Hindlimb muscle (tissue), 1 donor: ENCODE measurements at places on chromosomes 13 and 19.
A peak's percentile ranks its signal among the peaks of the same experiment; 100 is the strongest.

DNA sequence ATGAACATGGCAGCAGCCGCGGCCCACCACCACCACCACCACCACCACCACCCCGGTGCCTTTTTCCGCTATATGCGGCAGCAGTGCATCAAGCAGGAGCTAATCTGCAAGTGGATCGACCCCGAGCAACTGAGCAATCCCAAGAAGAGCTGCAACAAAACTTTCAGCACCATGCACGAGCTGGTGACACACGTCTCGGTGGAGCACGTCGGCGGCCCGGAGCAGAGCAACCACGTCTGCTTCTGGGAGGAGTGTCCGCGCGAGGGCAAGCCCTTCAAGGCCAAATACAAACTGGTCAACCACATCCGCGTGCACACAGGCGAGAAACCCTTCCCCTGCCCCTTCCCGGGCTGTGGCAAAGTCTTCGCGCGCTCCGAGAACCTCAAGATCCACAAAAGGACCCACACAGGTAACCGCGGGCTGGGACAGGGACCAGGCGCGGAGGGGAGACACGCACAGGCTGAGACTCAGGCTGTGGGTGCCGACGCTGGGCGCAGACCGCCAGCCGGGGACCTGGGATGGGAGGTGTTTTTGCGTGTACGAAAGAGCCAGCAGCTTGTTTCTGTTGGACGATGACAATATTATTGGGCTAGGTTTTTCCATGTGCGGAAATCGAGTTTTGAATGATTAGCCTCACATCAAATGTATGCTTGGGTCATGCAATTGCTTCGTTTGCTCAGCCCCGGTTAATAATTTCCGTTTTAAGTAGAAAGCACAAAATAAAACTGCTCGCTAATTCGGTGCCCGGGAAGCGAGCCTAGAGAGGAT is 1.3 kb downstream of the ZIC2 start:
- no peak for DNase-seq

GRCh38 chr19:40304306-40304705 is 19.2 kb upstream of the AKT2 start:
- DNase-seq = no peak

DNA sequence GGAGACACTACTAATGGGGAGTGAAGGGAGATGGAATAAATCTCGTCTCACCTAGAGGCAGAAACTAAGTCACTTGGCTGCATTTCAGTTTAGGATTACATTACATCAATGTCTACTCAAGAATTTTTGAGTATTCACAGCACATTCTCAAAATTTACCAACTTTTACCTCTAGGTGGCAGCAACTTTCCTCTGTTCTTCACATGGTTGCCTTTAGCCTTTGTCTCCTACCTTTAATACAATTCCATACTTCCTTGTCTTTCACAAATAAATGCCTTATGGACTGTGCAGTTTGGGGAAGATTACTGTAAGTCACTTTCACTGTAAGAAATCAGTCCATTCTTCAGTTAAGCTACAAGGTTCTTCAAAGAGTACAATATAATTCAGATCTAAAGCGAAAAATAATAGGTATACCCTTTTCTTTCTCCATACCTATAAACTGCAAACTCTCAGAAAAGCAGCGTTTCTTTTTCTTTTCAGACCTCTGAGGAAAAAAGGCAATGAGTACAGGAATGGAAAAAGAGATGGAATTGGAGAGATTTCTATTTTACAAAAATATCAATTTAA is 379.4 kb downstream of the KLF12 start:
- peak; percentile 78 for DNase-seq

DNA sequence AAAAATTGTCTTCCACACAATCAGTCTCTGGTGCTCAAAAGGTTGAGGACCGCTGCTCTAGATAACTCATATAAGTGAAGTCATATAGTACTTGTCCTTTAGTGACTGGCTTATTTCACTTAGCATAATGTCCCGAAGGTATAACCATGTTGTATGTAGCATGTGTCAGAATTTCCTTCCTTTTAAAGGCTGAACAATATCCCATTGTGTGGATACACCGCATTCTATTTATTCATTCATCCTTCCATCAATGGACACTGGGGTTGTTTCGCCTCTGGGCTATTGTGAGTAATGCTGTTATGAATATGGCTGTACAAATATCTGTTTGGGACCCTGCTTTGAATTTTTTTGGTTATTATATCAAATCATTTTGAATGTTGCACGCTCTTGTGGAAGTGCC is 4.6 kb upstream of the LYPD5 start:
- no peak for DNase-seq

GRCh38 chr13:105200181-105200580 is 1335.3 kb downstream of the EFNB2 start:
- no peak for DNase-seq

- no peak for DNase-seq
Measured at GRCh38 chr13:26406791-26407190, 150.7 kb upstream of the WASF3 start.

DNA sequence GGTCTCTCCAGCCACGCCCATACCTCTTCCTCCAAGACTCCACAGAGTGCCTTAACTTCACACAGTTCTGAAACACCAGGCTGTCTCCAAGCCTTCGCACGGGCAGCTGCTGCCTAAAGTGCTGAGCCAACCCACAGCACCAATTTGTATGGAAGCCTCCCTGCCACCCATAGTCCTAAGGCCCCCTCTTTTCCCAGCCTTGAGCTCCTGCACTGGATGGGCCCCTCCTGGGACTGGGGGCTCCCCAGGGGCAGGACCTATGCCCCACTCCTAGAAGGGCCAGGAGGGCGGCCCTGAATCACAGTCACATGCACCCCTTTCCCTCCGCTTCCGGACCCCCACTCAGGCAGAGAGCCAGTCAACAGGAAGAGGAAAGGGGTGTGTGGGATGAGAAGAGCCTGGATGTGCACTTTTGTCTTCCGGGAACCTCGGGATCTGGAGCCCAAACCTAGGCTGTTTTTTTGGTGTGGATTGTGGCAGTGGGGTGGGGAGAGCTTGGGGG is 5.1 kb upstream of the FCER2 start:
- no peak for DNase-seq

GRCh38 chr13:47038188-47038587 is 141.3 kb upstream of the HTR2A start:
- no peak for DNase-seq

GRCh38 chr19:7652061-7652641 is 15.2 kb downstream of the STXBP2 start:
- DNase-seq = peak; percentile 80

DNA sequence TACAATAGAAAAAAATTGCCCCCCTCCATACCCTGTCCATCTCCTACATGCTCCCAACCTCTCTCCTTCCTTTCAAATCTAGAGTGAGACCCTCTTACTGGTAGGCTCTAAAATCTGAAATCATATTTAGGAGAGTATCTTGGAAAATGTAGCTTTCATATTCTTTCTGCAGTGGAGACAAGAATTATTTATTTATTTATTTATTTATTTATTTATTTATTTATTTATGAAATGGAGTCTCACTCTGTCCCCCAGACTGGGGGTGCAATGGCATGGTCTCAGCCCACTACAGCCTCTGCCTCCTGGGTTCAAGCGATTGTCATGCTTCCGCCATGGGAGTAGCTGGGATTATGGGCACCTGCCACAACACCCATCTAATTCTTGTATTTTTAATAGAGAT is 174.1 kb upstream of the MYO16 start:
- DNase-seq = no peak

GRCh38 chr13:102399791-102400674 is 1.8 kb downstream of the FGF14 start:
- DNase-seq = no peak

DNA sequence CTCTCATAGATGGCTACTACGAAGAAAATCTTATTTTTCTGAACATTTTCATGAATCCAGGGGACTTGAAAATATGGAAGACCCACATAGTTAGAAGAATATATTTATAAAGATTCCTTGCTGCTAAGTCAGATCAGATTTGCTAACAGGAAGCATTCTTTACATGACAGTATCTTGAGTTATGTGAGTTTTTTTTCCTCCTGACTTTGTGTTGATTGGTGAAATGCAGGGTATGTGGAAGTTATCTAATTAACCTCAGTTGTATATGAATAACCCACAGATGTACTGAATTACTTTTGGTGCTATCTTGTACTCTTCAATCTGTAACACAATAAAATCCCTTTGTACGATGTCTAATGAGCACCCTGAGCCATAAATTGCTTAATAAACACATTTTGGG is 53.8 kb downstream of the ESD start:
- DNase-seq = no peak

GRCh38 chr13:96781141-96781540 is 213.1 kb downstream of the OXGR1 start:
- DNase-seq = no peak

DNA sequence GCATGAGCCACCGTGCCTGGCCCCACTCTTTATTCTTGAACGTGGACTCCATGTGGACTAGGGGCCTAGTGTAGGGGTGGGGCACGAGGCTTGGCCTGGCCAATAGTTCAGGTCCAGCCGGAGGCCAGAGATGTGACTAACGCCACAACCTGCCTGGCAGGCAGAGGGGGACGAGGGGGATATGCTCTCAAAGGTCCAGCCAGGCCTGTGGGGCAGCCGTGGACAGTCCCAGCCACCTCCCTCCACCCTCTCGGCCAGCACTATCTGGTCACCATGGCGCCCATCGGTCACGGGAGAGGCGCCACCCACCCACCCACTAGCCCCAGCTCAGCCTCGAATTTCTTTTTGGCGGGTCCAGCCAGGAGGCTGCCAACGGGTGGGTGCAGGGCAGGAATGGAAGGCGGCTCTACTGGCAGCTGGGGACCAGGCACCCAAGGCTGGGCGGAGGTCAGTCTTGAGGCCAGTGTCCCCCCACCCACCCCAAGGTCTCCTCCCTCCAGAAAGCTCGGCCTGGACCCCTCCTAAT is 2.2 kb upstream of the CERS1 start:
- DNase-seq = no peak

GRCh38 chr13:35672611-35673010 is 196.1 kb upstream of the MAB21L1 start:
- no peak for DNase-seq

GRCh38 chr13:105773241-105773640 is 762.2 kb downstream of the EFNB2 start:
- no peak for DNase-seq

DNA sequence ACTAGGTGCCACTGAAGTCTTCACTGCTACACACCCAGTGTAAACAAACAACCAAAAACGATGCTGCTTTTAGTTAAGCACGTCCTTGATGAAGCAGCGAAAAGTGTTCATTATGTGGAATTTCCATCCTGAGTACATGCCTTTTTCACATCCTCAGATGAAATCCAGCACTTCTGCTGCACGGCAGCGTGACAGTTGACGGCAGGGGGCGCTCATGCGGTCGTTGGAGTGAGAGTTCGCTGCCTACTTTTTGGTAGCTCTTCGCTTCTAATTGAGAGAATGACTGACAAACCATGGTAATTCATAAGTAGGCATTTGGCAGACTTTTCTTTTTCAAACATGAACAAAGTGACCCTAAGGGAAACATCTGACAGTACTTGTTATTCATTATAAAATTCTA is 1124.9 kb downstream of the EFNB2 start:
- DNase-seq = peak; percentile 26

DNA sequence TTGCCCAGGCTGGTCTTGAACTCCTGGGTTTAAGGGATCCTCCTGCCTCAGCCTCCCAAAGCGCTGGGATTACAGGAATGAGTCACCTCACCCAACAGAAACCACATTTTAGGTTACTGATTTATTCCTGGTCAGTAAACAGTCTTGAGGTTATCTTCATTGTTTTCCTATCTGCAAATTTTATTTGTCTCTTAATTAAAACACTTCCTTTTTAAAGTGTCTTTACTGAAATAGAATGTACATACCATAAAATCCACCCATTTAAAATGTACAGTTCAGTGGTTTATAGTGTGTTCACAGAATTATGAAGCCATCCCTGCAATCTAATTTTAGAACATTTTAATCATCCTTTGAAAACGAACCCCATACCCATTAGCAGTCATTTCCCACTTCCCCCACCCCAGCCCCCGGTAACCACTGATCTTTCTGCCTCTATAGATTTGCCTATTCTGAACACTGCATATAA is 63.0 kb downstream of the MAP4K1 start:
- no peak for DNase-seq

- no peak for DNase-seq
Measured at GRCh38 chr13:94556621-94557020, 39.3 kb downstream of the TGDS start.

GRCh38 chr13:36789061-36789460 is 30.0 kb upstream of the RFXAP start:
- DNase-seq = no peak

DNA sequence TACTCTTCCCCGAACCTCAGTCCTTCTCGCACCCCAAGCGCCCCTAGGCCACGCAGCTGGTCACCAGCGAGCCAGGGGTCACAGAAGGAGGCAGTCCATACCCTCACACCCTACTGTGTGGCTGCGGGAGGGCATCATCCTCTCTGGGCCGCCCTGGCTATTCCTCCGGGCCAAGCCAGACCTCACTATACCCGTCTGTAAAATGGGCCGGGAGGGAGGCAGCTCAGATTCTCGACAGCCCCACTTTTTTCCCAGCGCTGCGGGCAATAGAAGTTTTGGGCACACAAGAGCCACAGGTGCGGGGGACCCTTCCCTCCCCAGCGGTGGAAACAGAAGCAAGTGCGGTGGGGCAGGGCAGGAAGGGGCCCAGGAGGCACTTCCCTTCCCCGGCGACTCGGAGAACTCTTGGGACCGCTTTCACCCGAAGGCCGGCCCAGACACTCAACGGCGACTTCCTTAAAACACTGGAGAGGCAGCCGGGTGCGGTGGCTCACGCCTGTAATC is 5.6 kb upstream of the ARRDC2 start:
- DNase-seq = no peak

GRCh38 chr19:10118960-10119359 is 739 bp downstream of the EIF3G start:
- DNase-seq = no peak

GRCh38 chr13:82947191-82947621 is 935.1 kb downstream of the SLITRK1 start:
- DNase-seq = no peak

DNA sequence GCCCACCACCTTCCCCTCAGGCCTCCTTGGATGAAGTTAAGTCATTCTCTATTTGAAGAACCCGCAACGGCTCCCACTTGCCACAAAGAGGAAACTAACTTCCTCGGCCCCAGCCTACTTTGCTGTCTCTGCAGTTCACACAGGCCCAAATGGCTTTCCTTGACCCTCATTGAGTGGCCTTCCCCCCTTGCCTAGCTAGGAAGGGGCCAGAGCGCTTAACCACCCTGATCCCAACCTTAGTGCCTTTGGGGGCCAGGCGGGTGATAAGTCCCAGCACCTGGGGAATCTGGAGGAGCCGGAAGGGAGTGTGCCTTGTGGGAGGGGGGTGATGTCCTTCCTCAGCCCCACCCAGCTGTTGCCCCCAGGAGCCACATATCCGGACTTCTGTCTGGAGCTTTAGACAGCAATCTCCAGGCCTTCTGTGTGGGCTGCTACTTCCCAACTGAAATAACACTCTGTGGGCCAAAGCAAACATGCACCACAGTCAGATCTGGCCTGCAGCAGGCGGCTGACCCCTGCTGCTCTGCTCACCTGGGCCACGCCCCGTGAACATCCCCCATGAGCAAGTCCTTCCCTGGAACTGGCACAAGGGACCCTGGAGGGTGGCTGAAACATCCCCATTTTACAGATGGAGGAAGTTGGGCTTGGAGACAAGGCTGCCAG is 10.5 kb downstream of the NECTIN2 start:
- DNase-seq = no peak
